ENCODE measurements at places on chromosomes 1 and 21.

DNA sequence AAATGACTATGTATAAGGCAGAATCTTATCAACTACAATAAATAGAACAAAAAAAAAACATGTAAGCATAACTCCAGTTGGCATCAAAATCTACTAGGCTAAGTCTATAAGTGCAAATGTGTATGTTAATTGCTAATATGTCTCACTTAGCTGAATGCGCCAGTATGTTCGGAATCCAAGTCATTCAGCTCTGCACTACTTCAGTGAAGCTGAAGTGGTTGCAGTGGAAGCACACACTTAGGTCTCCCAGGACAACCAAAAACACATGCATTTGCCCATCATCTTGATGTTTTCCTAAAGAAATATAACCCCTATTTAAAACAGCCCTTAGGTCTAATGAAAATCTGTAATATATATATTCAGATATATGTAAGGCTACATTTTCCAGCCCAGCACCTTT, 41.0 kb upstream of the RGS2 start:
- no peak for DNase-seq

DNA sequence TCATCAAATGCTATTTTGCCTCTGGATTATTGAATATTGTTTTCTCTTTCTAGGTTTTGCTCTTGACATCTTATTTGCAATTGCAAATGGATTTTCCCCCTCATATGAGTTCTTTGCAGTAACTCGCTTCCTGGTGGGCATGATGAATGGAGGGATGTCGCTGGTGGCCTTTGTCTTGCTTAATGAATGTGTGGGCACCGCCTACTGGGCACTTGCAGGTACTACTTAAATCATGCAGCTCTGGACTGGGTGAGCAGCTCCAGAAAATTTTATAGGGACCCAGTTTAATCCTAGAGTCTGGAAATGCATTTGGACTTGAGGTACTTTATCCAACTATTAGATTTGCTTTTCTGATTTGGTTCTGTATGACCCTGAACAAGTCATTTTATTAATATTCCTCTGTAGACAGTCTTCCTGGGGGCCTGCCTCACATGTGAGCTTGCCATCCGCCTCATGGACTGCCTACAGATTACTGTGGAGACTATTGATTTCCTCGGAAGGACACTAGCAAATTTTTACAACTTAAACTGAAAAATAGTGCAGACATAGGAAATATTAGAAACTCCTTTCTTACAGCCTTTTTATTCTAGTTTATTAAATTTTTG, 44.5 kb downstream of the SLC22A15 start:
- peak; percentile 75 for DNase-seq

- no peak for DNase-seq
Observed at GRCh38 chr1:64687725-64688327, 57.0 kb upstream of the RAVER2 start.

- DNase-seq = no peak
Observed at GRCh38 chr1:89587729-89588161, 45.2 kb upstream of the LRRC8C start.

DNA sequence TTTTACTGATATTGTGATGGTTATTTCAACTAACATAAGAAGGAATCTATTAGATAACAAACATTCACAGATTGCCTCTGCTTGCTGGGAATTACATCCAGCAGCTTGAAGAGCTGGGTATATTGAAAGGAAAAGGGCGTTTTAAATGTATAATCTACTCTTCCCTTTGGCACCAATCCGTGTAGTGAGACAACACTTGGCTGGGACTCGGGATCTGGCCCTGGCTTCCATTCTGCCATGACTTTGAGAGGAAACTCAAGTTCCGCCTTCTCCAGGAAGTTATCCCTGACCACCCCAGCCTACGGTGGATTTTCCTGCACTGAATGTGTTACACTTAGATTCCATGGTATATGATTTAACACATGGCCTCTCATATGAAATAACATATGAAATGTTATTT, 86.9 kb upstream of the UBE2U start:
- DNase-seq = no peak

Data from D341Med (cell line).